ENCODE measurements at places on chromosomes 7 and 10.

DNA sequence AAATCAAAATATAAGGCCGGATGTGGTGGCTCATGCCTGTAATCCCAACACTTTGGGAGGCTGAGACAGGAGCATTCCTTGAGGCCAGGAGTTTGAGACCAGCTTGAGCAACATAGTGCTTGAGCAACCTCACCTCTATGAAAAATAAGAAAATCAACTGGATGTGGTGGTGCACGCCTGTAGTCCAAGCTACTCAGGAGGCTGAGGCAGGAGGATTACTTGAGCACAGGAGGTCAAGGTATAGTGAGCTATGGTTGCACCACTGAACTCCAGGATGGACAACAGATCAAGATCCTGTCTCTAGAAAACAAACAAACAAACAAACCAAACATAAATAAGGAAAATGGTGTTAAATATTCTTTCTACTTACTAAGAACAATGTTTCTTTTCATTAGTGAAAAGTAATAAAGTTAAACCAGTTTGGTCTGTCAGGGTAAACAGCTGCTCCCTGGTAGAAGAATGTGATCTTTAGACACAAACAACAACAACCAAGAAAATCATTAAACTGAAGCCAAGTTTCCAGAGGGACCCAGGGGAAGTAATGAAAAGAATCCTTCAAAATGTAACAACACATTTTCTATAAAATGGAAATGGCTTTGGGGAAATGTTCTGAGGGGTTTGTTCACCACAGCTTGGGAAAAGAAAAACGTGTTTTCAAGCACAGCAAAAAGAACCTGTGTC lies 17.5 kb upstream of the BAG3 start:
- no peak overlapping the region for H3K27ac ChIP-seq
- no peak overlapping the region for H3K4me3 ChIP-seq
- no peaks in the 10 kb centered on the region for H3K36me3 ChIP-seq
- H3K4me1 ChIP-seq: no peaks in the 10 kb centered on the region
- no peak for DNase-seq

DNA sequence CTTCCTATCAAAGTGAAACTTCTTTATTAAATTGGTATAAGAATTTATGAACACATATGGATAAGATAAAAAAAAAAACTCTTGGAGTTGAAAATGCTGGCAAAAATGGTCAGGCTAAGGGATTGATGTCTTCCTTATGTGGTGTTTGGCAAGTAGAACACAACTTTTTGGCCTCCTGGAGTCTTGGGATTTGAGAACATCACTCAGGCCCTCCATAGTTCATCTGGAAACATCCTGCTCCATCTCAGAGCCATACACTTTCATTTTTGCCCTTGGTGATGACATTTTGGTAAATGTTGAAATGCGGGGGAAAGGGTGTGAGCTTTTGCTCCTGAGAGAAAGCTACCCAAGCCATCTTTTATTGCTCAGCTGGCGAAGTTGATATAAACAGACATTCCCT lies 27.5 kb upstream of the BTBD16 start:
- H3K4me3 ChIP-seq: no peak overlapping the region
- no peaks in the 10 kb centered on the region for H3K27me3 ChIP-seq
- no peak for DNase-seq
- no peak overlapping the region for H3K27ac ChIP-seq
- peaks cover 5% of the 10 kb centered on the region for H3K36me3 ChIP-seq

DNA sequence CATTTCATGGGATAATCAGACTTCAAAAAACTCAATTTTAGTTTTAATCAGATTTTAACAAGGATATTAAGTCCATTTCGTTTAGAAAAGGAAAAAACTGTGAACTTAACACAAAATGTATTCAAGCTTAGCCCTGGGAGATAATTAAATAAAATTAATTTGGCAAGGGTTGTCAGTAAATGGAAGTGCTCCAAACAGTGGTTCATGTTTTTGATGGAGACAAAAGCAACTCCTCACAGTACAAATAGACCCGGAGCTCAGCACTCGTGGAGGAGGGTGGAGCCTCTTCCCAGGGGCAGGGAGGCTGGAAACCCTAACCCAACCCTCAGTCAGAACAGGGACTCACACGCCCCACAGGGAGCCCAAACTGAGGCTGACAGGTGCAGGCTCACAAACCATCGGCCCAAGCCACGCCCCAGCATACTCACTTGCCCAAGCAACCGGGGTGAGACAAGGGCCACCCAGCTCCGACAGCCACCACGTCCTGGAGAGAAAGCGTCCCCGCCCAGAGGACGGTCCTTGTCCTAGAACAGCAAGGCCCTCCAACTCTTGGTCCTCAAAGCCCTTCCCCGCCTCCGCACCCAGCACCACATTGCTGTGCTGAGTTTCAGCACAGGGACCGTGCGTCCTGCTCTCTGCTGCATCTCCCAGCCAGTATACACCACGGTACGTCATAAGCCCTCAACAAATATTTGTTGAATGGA lies 39.8 kb downstream of the MAD1L1 start:
- H3K4me1 ChIP-seq: no peaks in the 10 kb centered on the region
- H3K27me3 ChIP-seq: no peaks in the 10 kb centered on the region
- no peak overlapping the region for H3K4me3 ChIP-seq
- H3K27ac ChIP-seq: no peak overlapping the region
- H3K36me3 ChIP-seq: no peaks in the 10 kb centered on the region
- no peak for DNase-seq

GRCh38 chr10:108753326-108753725 lies 1170.0 kb downstream of the XPNPEP1 start:
- no peak overlapping the region for H3K4me3 ChIP-seq
- no peaks in the 10 kb centered on the region for H3K27me3 ChIP-seq
- no peaks in the 10 kb centered on the region for H3K36me3 ChIP-seq
- DNase-seq: no peak
- H3K4me1 ChIP-seq: no peaks in the 10 kb centered on the region

GRCh38 chr7:150442811-150443210 lies 7.6 kb upstream of the GIMAP8 start:
- H3K4me3 ChIP-seq: no peak overlapping the region
- H3K27ac ChIP-seq: no peak overlapping the region
- H3K4me1 ChIP-seq: no peaks in the 10 kb centered on the region
- H3K36me3 ChIP-seq: no peaks in the 10 kb centered on the region

GRCh38 chr10:104350127-104350635 lies 3.5 kb upstream of the CFAP58 start:
- no peak for DNase-seq
- no peaks in the 10 kb centered on the region for H3K36me3 ChIP-seq
- H3K4me3 ChIP-seq: peak overlapping the region; percentile 8
- no peaks in the 10 kb centered on the region for H3K27me3 ChIP-seq
- H3K4me1 ChIP-seq: peaks cover 13% of the 10 kb centered on the region
- peak overlapping the region; percentile 71 for H3K27ac ChIP-seq

DNA sequence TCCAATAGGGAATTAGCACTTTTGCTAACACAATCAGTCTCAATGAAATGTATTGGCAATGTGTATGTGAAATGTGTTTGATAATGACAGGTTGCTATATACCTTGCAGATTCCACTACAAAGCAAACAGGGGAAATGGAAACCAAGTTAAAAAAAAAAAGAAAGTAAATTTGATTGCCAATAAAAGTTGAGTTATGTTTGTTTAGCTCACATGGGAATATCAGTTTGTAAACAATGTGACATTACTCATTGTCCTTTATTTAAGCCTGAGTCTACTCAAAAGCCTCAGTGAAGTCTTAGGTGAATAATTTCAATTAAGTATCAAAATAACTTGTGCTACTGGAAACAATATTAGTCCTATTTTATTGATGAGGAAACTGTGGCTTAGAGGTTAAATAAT lies 285.2 kb downstream of the CACNA2D1 start:
- H3K27me3 ChIP-seq: no peaks in the 10 kb centered on the region
- H3K36me3 ChIP-seq: no peaks in the 10 kb centered on the region
- H3K27ac ChIP-seq: no peak overlapping the region
